ENCODE measurements at places on chromosomes 12 and 14.

DNA sequence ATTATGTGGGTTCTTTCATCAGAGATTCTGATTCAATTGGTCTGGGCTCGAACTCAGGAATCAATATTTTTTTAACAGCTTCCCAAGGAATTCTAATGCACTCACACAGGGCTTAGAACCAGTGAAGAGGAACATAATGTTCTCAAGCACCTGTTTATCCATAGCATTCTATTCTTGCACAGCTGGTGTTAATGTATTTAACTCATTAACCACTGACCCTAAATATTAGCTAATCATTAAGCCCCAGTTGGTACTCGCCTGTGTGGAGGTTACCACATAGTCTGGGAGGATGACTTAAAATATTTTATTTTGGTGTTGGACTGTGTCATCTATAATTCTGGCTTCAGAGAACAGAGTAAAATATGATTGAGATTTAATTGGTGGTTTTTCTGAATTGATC is 45.3 kb downstream of the LRP6 start:
- no peak for DNase-seq

DNA sequence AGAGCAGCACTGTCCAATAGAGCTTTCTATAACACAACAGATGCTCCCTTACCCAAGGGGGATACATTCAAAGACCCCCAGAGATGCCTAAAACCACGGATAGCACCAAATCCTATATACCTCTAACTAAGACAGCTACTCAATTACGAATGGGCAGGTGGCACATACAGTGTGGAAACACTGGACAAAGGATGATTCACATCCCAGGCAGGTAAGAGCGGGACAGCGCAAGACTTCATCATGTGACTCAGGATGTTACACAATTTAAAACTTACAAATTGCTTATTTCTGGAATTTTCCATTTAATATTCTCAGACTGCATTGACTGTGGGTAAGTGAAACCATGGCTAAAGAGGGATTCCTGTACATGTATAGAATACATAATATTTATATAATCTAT is 5.5 kb upstream of the HCFC2 start:
- no peak for DNase-seq

- DNase-seq, result no peak
Observed at GRCh38 chr12:25384038-25384892, 133.5 kb upstream of the KRAS start.

DNA sequence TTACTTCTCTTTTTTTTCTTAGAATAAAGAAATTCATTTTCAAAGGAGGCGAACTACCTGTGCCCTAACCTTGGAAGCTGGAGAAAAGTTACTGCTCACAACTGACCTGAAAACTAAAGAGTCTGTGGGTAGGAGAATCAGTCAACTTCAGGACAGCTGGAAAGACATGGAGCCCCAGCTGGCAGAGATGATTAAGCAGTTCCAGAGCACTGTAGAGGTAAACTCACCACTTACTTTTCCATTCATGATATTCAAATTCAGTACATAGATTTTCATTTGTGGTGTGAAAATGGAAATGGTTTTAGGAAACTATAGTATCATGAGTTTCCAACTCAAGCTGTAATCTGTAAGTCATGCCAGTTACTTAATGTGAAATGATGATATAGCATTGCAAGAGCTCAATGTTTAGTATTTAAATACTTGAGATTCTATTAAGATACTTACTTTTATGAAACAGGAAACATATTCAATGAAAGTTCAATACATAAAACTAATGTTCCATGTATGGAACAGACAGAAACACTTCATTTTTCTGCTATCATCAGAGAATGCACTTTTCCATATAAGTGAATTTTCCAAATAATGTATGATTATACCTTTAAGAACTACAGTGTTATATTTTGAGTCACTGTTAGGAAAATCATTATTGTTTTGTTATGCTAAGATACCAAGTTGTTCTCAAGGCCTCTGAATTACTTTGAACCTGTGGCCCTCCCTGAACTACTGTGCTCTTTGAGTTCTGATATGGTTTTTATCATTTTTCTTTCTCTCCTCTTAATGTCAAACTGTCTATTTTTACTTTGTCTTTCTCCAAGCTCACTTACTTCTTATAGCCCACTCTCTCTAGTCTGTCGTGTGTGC is 119.0 kb downstream of the ESR2 start:
- DNase-seq, result no peak

DNA sequence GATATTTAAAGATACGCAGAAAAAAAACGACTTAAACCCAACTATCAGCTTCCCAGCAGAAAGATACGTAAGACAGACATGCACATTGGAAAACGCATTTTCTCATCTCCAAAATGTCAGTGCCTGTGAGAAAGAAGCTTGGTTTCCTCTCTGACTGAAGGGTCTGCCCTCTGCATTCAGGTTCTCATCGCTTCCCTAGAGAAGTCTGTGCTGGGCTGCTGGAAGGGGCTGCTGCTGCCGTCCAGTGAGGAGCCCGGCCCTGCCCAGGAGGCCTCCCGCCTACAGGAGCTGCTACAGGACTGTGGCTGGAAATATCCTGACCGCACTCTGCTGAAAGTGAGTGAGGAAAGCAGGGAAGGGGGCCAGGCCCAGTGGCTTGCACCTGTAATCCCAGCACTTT is 4.7 kb upstream of the PFDN5 start:
- no peak for DNase-seq

- no peak for DNase-seq
Observed at GRCh38 chr12:108518716-108519496, 3.8 kb downstream of the FICD start.

DNA sequence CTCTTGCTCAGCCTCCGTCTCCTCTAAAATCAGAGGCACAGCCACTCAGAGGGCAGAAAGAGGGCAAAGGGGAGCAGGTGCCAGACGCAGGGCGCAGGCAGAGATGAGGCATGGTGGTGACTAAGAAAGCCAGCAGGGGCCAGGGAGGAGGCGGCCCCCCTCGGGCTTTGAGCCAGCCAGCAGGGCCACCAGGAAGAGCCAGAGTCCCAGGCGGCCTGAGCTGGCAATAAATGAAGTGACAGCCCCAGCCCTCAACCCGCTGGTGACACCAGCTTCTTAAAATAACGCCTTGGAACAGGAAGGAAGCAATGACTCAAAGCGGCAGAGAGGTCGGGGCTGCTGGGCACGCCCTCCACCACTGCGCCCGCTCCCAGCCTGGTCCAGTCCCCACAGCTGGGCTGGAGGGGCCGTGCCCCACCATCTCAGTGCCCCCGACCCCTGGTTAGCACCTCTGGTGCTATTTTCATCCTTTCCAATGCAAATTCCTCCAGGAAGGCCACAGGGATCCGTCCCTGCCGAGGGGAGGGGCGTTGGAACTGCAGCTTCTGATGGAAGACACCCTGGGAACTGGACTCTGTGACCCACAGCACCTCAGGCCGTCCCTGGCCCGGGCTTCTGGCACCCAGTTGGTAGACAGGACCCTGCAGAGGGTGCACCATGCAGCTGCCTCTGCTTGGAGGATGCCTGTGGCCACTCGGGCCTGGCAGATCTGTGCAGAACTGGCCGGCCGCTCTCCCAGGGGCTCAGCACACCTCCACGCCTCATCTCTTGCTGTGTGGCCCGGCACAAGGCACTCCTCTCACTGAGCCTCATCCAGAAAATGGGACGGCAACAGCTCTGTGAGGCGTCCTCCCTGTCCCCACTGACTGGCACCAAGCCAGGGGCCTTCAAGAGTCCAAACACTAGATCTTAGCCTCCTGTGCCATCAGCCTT is 113.7 kb downstream of the NCOR2 start:
- no peak for DNase-seq

- no peak for DNase-seq
Observed at GRCh38 chr14:50312734-50313054, 570 bp downstream of the DMAC2L start.

- no peak for DNase-seq
Observed at GRCh38 chr14:91946622-91947474, 646 bp downstream of the FBLN5 start.

All from neural crest cell (in vitro differentiated cells).